Right atrium auricular region (tissue), 2 donors: ENCODE measurements at places on chromosomes 6 and 20. TPM values are rescaled to one million over a fixed set of nuclear protein-coding genes. Genes with fewer than 3 reads are reported as not detected.
A peak's percentile ranks its signal among the peaks of the same experiment; 100 is the strongest.

Gene KCNK15
- total RNA-seq, result 1.4 TPM

Gene SLC29A1
- total RNA-seq, result 105 TPM

Gene MDFI
- 12.3 TPM for total RNA-seq

Gene FKBP1C
- not detected for total RNA-seq

Gene PLCB1
- total RNA-seq, result 7.3 TPM

DNA sequence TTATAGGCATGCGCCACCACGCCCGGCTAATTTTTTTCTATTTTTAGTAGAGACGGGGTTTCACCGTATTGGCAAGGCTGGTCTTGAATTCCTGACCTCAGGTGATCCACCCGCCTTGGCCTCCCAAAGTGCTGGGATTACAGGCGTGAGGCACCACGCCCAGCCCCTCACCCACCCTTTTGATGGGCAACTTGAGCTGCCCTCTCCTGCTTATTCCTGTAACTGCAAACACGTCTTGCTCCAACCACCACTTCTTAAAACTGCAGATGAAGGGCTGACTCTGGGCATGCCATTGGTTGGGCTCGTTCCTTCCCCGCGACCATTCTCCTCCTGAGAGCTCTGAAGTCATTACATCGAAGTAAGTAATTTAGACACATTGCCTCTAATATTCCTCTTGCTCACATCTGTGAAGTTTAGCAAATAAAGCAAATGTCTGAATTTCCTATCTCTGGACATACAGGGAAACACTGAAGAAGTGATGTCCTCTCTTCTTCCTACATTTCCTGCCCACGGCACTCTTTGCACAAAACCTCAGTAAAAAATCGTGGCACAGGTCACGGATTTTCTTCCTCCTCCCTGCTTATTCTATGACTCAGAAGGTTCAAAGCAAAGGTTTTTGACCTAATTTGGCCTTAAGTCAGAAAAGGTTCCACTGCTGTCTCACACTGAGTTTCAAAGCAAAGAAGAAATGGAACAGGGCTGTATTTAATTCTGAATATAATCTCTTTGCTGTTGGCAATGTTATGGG is 117.5 kb downstream of the GMPR start:
- DNase-seq, result no peak

DNA sequence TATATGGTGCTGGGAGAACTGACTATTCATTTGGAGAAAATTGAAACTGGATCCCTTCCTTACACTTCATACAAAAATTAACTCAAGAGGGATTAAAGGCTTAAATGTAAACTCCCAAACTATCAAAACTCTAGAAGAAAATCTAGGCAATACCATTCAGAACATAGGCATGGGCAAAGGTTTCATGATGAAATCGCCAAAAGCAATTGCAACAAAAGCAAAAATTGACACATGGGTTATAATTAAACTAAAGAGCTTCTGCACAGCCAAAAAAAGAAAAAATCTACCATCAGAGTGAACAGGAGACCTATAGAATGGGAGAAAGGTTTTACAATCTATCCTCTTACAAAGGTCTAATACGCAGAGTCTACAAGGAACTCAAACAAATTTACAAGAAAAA is 851.3 kb upstream of the MAN1A1 start:
- no peak for DNase-seq

DNA sequence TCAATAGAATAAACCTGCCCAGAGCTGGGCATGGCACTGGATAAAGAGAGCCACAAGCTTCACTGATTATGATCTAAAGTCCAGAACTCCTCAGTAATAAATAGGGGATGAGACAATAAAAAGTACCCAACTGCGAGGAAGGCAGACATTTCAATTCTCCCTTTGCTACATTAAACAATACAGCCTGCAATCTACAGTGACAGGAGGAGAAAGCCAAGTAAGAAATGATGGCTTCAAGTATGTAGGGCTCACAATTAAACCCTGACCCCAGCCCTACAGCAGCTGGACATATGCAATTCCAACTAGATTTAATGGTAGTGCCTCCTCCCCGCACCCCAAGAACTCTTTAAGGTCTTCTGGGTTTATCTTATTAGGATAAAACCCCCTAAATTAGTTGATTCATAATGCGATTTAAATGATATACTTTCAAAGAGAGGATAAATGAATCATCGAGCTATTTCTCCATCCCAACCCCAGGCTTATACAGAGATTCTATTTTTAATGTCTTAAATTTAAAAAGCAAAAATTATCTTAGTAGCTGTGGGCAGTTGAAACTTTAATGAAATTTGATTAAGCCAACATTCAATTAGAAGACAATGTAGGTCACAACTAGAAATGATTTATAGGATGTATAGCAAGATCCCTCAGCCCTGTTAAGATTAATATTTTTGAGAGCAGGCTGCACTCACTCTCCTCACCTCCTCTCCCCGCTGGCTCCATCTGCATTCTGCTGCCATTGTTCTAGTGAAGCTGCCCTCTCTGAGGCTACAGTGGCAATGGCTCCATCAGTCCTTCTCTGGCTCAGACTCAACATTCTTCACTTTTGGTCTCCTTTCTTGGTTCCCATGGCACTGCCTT is 57.1 kb downstream of the OGFRL1 start:
- no peak for DNase-seq

GRCh38 chr6:125076482-125076742 is 77.2 kb upstream of the TPD52L1 start:
- no peak for DNase-seq

DNA sequence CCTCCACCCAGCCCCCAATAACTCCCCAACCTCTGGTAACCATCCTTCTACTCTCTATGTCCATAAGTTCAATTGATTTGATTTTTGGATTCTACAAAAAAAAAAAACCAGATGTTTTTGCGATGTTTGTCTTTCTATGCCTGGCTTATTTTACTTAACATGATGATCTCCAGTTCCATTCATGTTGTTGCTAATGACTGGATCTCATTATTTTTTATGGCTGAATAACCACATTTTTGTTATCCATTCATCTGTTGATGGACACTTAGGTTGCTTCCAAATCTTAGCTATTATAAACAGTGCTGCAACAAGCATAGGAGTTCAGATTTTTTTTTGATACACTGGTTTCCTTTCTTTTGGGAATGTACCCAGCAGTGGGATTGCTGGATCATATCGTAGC is 98.8 kb downstream of the LYRM2 start:
- DNase-seq, result no peak

DNA sequence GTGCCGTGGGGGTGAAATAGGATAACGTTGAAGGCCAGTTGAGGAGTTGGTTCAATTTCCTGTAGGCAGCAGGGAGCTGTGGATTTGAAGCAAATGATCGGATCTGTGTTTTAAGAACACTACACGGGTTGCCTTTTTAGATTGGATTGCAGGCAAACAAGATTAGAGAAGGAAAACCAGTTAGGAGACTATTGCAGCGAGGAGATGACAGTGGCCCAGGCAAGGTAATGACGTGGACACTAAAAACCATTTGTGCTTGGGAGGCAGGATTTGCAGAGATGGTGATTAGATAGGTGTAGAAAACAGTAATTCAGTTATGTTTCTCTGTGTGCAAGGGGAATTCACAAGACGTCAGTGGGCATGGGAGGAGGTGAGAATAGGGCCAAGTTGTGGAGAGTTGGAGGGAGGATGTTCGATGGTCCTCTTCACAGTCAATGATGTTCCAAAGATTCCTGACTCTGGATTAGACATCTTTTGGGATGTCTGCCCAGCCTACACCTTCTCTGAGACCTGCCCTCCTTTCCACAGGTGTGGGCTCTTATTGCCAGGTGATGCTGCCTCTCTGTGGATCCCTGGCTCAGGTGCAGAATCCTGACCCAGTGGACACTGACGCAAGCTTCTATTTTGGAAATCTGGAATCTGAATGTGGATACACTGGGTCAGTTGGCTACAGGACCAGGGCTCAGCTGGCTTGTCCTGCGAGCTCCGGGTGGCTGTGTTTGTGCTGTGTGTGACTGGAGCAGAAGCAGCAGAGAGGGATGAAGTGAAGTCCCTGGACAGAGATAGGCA is 54.2 kb downstream of the TFAP2C start:
- DNase-seq, result no peak

GRCh38 chr6:108736002-108736361 is 112.2 kb upstream of the ARMC2 start:
- no peak for DNase-seq

DNA sequence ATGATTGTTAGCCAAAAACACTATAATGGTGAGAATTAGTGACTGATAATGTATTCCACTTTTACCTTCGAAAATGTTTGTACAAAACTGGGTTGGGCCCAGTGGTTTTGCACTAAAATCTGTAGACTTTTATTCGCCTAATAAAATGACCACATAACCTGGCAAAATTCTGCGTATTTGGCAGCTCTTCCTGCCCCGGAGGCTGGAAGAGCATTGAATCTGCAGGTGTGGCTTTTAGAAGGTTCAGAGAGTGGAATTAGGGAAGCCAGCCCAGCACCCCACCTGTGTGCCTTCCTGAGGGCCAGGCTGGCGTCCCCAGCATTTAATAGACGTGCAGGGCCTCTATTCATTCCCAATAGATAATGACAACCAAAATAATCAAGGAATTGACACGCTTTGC is 256.7 kb downstream of the UST start:
- DNase-seq, result no peak

GRCh38 chr6:80143419-80143937 is 37.0 kb downstream of the BCKDHB start:
- peak; percentile 87 for DNase-seq

- DNase-seq, result peak; percentile 74
Measured at GRCh38 chr6:46199387-46199786, 28.6 kb upstream of the ENPP5 start.

GRCh38 chr6:43014434-43014909 is 423 bp downstream of the KLHDC3 start:
- no peak for DNase-seq

- no peak for DNase-seq
Measured at GRCh38 chr20:22418738-22419137, 165.6 kb downstream of the FOXA2 start.

DNA sequence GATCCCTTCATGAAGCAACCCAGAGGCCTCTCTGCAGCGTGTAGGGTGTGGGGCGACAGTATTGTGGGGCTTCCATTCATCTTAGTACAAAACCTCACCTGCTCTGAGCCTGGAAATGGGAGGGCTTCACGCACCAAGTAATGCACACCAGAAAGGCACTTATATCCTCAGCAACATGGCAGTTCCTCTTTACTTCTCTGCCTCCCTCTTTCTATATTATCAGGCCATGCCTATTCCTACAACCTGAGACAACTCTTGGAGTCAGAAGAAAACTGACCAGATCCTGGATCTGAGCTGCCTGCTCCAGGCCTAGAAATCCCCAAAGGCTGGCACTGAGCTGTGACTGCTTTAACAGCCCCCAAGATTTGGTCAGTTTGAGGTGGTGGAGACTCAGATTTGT is 7.6 kb upstream of the ZNF76 start:
- no peak for DNase-seq

GRCh38 chr6:155635416-155635815 is 179.8 kb upstream of the NOX3 start:
- DNase-seq, result no peak

DNA sequence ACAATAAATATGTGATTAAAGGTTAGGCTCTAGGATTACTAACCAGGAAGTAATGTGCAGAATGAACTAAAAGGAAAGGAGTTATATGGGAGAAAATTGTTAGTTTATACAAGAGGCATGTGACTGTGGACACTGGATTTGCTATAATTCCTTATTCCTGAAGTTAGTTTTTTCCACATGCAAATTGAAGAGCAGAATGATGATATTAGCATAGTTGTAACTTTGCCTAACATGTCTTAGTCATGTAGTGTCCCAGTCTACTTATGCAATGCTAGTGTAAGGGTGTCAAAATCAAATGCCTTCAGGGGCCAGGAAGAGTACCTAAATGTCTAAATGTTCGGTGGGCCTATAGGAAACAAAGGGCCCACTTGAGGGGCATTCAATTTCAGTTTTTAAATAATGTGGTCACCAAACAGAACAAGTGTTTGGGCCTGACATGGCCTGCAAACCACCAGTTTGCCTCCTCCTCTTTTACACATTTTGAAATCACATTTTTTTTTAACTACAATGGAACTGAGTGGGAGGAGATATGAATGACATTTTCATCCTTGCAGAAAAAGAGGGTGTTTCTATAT is 28.0 kb upstream of the CEP85L start:
- DNase-seq, result no peak

DNA sequence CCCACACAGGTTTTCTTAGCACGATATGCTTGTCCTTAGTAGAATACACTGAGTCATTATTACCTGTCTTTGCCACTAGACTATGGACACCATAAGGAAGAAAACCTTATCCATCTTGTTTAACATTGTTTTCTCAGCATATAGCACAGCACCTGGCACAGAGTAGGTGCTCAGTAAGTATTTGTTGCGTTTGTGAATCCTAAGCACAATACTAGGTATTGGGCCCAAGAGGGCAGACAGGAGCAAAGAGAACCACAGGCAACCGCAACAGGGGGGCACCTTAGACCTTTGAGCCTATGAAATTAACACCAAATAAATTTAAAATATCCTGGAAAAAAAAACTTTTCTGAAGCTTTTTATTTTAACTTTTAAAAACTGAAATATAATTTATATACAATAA is 3.7 kb upstream of the NCOA6 start:
- no peak for DNase-seq

- DNase-seq, result no peak
Measured at GRCh38 chr6:47377971-47378370, 68.3 kb upstream of the TNFRSF21 start.

GRCh38 chr6:11618533-11618932 is 81.0 kb downstream of the TMEM170B start:
- DNase-seq, result no peak

DNA sequence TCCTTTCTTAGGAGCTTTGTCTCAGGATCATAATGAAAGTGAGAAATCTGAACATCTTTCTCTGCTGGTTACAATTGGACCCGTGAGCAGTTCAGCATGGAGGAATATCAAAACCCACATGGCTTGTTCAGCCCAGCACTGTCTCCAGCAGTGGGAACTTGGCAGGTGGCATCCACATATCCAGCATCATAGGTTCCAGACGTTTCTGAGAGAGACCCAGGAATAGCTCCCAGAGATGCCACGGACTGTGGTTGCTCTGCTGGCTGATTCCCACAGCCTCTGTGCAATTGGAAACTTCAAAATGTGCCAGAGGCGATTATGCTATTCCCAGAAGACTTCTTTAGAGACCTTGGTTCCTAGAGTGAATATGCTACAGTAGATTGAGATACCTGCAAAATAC is 76.4 kb downstream of the PHACTR2 start:
- DNase-seq, result no peak

GRCh38 chr6:75579951-75580350 is 21.7 kb upstream of the SENP6 start:
- no peak for DNase-seq

DNA sequence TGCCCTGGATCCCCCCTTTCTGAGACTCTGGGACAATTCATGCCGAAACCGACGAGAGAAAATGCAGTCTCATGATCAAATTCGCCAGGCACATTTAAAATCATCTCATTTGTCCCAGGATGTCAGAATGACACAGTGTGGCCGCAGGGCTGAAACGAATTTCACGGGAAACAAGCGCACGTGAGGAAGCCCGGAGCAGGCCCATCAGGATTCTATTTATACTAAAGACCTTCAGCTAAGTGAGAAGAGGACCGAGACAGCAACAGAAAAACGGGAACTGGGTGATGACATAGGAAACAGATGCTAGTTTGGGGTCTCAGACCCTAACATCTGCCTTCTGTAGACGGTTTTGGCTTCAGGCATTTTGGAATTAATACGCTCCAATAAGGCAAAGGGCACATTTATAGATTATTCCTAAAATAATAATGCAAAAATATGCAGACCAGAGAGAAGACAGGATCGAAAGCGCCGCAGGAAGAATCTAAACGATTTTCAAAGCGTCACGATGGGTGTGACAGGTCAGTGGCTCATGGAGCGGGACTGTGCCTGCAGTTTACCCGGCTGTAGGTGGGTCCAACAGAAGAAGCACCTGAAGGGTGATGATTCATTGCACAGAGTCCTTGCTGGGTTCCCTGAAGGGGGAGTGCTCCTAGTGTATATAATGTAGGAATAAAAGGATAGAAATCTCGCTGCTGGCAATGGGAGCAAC is 80.8 kb upstream of the MPC1 start:
- DNase-seq, result no peak
